ENCODE measurements at places on chromosomes 2 and 18. TPM values are rescaled to one million over a fixed set of nuclear protein-coding genes. Genes with fewer than 3 reads are reported as not detected.

DNA sequence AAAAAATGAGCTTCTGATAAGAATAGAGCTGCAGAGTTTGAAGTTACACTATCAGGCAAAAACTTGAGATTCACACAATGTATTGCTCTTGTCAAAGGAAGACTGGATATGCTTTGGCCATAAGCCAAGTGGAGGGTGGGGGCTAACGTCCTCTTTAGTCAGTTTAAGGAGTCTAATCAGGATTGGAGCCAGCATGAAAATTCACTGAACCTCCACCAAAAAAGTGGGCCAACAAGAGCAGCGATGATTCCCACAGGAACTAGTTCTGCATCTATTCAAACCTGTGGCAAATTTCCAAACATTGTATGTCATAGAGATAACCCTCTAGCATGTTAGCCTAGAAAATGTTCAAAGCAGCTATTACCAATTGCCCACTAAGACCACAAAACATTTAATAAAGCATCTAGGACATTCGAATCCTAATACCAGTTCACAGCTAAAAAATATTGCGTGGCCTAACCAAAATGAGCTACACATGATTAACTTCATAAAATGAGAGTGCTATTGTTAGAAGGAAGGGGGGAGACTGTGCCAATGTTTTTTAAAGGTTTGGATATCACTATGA is 43.5 kb upstream of the TMEM247 start:
- DNase-seq: no peak

DNA sequence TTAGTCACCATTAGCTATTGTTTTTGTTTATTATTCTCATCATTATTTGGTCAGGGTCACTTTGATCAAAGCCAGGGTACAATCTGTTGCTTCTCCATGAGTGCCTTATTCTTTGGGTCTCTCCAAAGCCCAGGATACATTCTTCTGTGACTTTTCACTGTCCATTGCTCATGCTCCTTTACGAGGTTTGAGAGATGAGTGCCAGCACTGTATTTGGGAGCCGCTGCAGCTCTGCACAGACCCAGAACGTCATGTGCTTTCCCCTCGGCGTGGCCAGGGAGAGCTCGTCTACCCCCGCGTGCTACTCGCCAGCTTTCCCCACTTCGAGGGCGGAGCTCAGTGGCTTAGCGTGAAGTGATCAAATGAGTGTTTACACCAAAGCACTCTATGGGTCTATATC is 123.7 kb downstream of the COL6A3 start:
- DNase-seq: no peak

GRCh38 chr2:133713049-133713580 is 144.9 kb upstream of the NCKAP5 start:
- no peak for DNase-seq

The EMILIN2 gene
- 8.7 TPM for total RNA-seq

- DNase-seq: peak; percentile 34
These were observed 80.8 kb upstream of the LCLAT1 start for GRCh38 chr2:30366199-30366691.

DNA sequence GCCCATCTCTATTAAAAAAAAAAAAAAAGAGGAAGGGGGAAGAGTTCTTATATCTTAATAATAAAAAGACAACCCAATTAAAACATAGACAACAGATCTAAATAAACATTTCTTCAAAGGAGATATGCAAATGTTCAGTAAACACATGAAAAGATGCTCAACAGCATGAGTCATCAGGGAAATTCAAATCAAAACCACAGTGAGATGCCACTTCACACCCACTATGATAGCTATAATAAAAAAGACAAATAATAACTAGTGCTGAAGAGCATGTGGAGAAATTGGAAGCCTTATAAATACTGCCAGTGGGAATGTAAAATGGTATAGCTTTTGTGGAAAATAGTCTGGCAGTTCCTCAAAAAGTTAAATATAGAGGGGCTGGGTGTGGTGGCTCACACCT is 61.5 kb upstream of the CYP20A1 start:
- DNase-seq: no peak

- no peak for DNase-seq
These were observed 86.0 kb upstream of the SATB2 start for GRCh38 chr2:199543606-199544172.
